Heart right ventricle (tissue), 16 donors: ENCODE measurements at places on chromosomes 16 and 17. TPM values are rescaled to one million over a fixed set of nuclear protein-coding genes. Genes with fewer than 3 reads are reported as not detected.

DNA sequence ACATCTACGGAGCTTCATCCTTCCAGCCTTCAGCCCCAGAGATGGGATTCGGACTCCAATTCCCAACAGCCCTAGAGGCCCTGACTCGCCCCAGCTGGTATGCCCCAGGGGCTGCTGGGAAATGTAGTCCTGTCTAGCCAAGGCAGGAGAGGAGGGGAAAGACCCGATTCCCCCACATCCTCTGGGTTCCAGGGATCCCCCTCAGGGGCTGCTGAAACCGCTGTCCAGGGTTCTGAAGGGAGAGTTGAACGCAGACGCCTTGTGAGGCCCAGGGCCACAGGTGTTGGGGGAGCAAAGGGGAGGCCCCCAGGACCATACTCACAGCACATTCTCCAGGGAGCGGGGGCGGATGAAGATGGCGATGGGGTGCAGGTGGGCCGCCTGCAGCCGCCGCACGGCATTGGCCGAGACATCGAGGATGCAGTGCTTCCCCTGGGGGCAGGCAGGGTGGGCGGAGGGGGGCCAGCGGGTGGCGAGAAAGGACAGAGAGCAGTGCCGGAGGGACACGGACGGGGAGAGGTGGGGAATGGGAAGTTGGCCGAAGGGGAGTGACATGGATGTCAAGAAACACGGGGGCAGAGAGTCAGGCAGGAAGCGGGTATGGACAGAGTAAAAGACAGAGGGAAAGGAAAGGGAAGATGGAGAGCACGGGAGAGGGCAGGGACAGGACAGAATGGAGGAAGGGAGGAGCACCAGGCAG, 12.6 kb upstream of the ASGR1 start:
- H3K27me3 ChIP-seq: no peaks in the 10 kb centered on the region
- no peak overlapping the region for H3K4me3 ChIP-seq
- no peak overlapping the region for H3K27ac ChIP-seq

GRCh38 chr17:34420254-34420766, 57.3 kb upstream of the CCL1 start:
- H3K36me3 ChIP-seq: no peaks in the 10 kb centered on the region
- no peak overlapping the region for H3K4me3 ChIP-seq
- H3K4me1 ChIP-seq: no peaks in the 10 kb centered on the region

- no peak overlapping the region for H3K4me3 ChIP-seq
- no peak for DNase-seq
- H3K27me3 ChIP-seq: no peaks in the 10 kb centered on the region
- H3K27ac ChIP-seq: no peak overlapping the region
- peaks cover under 1% of the 10 kb centered on the region for H3K4me1 ChIP-seq
Measured at GRCh38 chr17:76635659-76636360, 7.7 kb downstream of the ST6GALNAC1 start.

GRCh38 chr17:75765981-75766380, 989 bp upstream of the GALK1 start:
- no peaks in the 10 kb centered on the region for H3K27me3 ChIP-seq
- H3K4me1 ChIP-seq: peaks cover 9% of the 10 kb centered on the region
- H3K4me3 ChIP-seq: no peak overlapping the region
- no peaks in the 10 kb centered on the region for H3K36me3 ChIP-seq
- no peak overlapping the region for H3K27ac ChIP-seq

Gene SEC14L5
- 4.7 TPM for total RNA-seq

Gene PPY
- not detected for total RNA-seq

Gene CACNG1
- not detected for total RNA-seq
